ENCODE measurements at places on chromosomes 11 and 22.

DNA sequence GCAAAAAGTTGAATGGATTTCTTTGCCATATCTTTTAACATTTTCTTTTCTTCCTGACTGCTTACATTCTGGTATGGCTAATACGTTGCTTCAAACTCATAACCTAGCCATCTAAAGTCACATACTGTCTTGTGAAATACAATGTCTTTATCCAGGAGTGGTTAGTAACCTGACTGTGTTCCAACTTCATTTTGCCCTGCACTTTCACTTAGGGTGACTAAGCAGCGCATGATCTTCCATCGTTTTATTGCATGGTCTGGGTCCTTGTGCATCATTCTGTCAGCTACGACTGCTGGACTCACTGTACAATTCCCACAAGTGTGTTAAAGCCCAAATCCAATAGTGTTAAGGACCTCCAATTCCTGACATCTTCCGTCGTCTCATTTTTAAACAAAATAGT is 403.2 kb downstream of the NTM start:
- no peak for DNase-seq

- no peak for DNase-seq
These were observed 54.7 kb upstream of the SLC25A1 start for GRCh38 chr22:19233189-19233661.

GRCh38 chr11:73221451-73221850 is 3.4 kb downstream of the P2RY2 start:
- DNase-seq, result no peak

DNA sequence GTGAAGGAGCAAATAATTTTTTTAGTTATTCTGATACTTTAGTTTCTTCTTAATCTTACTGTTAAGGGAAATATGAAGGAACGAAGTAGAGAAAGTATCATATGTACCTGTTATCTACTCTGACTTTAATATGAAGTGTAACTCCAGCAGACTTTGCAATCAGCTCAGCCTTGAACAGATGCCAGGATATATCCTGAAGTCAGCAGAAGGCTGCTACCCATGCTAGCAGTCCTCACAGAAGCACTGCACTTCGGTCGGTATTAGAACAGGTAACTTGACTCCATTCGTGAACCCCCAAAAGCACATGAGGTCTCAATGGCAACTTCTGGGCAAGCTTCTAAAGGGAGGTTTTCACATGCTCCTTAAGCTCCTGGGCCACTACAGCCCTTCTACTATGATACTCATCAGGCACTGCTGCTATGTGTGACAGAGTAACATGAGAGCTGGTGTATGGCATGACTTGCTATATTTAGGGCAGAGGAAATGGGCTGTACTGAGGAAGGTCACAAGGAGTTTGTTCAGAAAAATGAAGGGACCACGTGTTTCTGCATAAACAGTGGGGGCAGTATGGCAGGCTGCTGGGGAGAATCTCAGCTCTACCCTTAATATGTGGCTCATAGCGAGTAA is 344.1 kb downstream of the SOX6 start:
- DNase-seq, result no peak

GRCh38 chr11:10358696-10359095 is 53.8 kb downstream of the ADM start:
- DNase-seq, result no peak

DNA sequence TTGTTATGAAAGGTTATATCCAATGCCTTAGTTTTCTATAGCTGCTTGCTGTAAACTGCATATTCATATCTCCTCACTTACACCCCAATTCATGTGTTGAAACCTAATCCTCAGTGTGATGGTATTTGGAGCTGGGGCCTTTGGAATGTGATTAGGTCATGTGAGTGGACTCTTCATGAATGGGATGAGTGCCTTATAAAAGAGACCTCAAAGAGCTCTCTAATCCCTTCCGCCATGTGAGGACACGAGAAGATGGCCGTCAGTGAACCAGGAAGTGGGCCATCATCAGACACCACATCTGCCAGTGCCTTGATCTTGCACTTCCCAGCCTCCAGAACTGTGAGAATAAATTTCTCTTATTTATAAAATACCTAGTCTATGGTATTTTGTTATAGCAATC is 79.3 kb downstream of the CYP2R1 start:
- no peak for DNase-seq

- DNase-seq, result no peak
These were observed 4.2 kb downstream of the THYN1 start for GRCh38 chr11:134248910-134249480.

DNA sequence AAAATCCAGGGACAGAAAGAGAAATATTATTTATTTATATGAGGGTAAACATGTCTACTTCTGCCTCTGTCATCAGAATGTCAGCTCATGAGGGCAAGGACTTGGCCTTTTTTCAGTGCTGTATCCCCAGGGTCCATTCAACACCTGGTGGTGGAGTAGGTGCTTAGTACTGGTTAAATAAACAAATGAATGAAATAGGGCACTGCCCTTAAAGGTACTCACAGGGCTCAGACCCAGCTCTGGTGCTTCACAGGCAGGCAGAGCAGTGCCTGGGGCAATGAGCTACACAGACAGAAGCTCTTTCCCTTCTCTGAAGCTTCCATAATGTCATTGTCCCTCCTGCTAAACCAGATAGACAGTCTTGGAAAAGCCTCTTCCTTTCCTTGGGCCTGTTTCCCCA is 30.9 kb downstream of the P4HA3 start:
- DNase-seq, result no peak

GRCh38 chr22:26580240-26580962 is 9.5 kb downstream of the TPST2 start:
- no peak for DNase-seq

GRCh38 chr22:43118953-43119458 is 8.5 kb downstream of the BIK start:
- no peak for DNase-seq

DNA sequence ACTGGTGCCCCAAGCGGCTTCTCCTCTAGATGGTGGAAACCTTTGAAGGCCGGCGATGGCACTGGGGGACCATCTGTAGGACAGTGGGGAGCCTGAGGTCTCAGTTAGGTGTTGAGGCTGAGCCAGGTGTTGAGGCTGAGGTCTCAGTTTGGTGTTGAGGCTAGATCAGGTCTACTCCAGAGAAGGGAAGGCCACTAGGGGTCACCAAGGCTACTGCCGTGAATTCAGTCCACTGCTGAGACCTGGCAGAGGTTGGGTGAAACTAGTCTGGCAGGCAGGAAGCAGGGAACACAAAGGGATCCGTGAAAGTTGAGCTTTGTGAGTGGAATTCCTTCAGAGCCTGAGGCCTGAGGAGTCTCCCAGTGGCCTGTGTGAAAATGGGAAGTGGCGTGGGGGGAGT is 123.8 kb upstream of the FGF3 start:
- no peak for DNase-seq

- no peak for DNase-seq
These were observed 94.3 kb downstream of the SOX6 start for GRCh38 chr11:16261836-16262644.

- no peak for DNase-seq
These were observed 927.0 kb downstream of the BRD1 start for GRCh38 chr22:48900626-48901025.

GRCh38 chr11:91446267-91446666 is 778.4 kb upstream of the FAT3 start:
- DNase-seq, result no peak

DNA sequence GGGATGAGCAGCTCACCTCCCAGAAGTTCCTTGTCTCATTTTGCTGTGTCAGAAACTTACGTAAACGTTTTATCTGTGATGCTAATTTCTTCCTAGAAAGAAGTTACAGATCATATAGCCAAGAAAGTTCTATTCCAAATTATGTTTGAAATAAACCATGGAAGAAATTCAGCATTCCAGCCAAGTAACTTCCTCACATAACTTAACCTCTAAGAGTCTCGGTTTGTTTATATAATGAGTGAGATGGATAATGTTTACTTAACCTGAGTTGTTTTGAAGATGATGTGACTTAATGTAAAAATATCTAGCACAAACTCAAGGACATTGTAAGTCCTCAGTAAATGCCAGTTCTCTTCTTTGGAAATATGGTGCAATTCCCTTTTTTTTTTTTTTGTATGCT is 8.9 kb upstream of the MUC15 start:
- no peak for DNase-seq

DNA sequence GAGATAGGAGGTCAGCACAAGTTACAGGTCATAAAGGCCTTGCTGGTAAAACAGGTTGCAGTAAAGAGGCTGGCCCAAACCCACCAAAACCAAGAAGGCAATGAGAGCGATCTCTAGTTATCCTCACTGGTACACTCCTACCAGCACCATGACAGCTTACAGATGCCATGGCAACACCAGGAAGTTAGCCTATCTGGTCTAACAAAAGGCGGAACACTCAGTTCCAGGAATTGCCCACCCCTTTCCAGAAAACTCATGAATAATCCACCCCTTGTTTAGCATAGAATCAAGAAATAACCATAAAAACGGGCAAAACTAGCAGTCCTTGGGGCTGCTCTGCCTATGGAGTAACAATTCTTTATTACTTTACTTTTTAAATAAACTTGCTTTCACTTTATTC is 43.5 kb upstream of the B3GAT1 start:
- DNase-seq, result no peak

GRCh38 chr11:101668236-101668635 is 84.4 kb upstream of the TRPC6 start:
- no peak for DNase-seq

GRCh38 chr11:92391808-92392207 is 167.2 kb downstream of the FAT3 start:
- no peak for DNase-seq

GRCh38 chr22:29309332-29310064 is 3.0 kb downstream of the GAS2L1 start:
- DNase-seq, result no peak

DNA sequence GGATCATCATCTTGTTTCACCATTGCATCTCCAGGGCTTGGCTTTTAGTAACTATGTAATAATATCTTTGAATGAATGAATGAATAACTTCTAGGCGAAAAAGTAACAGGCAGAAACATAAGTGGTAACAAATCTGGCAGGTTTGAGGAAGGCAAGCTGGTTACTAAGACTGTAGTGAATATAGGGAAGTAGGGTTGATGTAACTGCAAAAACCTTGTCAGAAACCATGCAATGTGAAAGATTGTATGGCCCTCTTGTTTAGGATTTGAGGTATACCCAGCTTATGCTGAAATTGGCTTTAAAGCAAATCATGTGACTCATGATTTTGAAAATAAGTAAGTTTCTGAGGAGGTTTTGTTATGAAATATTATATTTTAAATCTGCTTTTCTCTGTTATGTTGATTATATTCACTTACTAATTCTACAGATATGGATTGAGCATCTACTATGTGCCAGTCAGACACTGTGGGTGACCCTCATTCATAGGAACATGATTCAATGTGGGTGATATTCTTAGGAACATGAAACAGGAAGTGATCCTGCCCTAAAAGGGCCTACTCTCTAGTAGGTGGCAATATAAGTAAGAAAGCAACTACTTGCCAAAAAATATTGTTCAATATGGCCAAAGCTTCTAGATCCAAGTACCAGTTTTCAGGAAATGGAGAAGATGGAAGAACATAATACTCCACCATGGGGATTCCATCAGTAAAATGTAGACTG is 115.5 kb upstream of the CCDC90B start:
- DNase-seq, result no peak

DNA sequence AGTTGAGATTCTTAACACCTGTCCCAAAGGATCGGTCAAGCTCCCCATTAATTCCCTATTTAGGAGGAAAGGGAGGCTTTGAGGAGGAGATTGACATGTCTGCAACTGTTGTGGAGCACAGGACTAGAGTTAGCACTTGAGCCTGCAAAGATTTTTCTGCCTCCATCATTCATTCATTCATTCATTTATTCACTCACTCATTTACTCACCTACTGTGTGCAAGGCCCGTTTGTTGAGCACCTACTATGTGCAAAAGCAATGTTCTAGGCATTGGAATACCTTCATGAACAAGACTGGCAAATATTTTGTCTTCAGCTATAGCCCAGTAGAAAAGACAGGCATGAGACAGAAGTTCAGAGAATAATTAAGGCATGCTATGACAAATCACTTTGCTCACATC is 43.2 kb upstream of the CD82 start:
- DNase-seq, result no peak

DNA sequence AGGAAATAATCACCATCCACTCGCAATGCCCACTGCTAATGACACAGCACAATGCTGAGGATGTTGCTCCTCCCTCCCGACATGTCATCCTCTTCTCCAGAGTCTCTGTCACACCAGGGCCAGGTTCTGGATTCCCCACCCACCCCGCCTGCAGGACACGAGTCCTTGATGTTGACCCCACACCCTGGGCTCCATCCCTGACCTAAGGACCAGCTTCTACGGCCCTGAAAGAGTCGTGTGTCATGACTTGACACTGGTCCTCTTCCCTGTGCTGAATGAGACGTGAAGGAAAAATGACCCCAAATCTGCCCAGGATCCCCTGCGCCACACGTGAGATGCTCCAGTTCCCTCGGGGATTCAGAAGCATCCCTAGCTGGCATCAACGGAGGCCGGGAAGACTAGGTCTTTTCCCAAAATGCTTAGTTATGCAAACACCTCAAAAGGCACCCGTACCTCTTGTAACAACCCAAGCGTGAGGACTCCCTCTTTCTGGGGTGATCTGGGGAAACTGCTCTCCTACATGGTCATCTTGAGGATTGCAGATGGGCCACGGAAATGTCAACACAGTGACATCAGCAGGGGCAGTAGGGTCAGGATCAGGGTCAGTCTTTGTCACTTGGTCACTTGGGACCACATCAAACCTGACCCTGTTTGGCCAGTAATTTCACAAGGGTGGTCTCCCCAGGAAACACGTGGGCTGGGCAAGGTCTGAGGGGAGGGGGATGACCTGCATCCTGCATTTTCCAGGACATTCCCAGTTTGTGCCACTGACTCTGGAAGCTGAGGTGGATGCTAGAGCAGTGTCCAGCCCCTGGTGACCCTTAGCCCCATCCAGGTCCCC is 42.0 kb downstream of the IGLL5 start:
- no peak for DNase-seq

GRCh38 chr11:8204596-8204995 is 35.8 kb upstream of the RIC3 start:
- no peak for DNase-seq

GRCh38 chr11:13228572-13228971 is 49.0 kb upstream of the BMAL1 start:
- DNase-seq, result no peak

- no peak for DNase-seq
These were observed 2.5 kb upstream of the TMEM223 start for GRCh38 chr11:62794201-62794775.

DNA sequence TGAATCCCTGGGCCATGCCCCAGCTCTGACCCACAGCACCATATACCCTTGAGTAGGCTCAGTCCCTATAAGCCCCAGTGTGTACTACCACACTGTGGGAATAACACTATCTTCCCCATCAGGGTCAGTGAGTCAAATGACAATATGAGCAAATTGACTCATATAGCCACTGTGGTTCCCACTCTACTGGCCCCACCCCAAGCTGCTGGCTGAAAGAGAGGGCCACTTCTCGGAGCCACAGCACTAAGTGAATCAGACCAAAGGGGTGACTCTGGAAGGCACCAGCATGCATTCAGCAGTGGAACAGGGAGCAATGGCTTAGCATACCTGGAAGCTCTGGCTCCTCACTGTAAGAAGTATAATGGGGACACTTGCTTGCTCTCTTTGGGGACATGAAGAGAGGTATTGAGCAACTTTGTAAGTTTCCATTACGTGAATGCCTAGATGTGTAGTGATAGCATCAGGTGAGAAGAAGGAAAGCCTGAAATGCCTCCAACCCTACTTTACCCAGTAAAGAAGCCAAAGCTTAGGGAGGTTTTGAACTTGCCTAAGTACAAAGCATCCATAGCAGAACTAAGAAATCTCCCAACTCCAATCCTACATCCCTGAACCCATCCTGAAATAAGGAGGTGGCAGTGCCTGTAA is 13.5 kb downstream of the CD59 start:
- DNase-seq, result no peak

GRCh38 chr11:15636521-15637089 is 521.9 kb downstream of the INSC start:
- DNase-seq, result no peak
